ENCODE measurements at places on chromosomes 2 and 18.
A peak's percentile ranks its signal among the peaks of the same experiment; 100 is the strongest.

DNA sequence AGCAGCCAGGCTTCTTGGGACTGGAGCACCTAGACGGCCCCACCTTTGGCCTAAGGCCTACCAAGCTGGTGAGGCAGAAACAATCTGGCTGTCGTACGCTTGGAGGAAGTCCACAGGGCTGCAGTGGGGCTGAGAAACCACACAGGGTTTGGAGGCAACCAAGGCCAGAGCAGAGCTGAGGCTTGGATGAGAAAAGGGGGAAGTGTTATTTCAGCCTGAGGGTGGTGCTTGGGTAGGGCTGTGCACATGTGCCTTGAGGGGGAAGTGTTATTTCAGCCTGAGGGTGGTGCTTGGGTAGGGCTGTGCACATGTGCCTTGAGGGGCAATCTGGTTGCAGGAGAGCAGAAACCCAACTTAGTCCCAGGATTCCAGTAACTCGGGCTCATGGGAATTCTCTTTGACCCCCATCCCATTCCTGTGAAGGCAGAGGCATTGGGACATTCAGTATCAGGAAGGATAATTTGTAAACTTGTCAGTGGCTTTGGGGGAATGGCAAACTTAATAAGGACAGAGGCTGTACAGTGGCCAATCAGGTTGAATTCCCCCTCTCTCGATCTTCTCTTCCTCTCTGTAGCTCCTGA is 971 bp upstream of the FBXO41 start:
- no peak for DNase-seq

DNA sequence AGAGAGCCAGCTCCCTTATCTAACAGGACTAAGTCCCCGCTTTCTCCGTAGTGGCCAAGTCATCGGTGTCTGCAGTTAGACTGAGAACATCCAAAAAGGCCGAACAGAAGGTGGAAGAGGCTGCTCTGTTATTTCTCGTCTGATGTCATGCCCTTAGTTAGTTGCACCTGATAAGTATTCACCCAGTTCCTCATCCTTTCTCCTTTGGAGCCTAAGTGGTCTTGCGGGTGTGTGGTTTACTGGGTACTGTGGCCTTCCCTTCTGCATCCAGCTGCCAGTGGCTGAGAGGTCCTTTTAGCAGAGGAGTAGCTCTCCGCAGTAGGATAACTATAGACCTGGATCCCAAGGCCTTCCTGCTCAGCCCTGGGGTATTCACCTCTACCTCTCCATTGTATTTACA is 211.6 kb downstream of the BCL2 start:
- DNase-seq: no peak

GRCh38 chr2:241844831-241845578 is 13.7 kb downstream of the PDCD1 start:
- DNase-seq: no peak

- DNase-seq: no peak
Observed at GRCh38 chr2:120986898-120987650, 251.4 kb downstream of the GLI2 start.

DNA sequence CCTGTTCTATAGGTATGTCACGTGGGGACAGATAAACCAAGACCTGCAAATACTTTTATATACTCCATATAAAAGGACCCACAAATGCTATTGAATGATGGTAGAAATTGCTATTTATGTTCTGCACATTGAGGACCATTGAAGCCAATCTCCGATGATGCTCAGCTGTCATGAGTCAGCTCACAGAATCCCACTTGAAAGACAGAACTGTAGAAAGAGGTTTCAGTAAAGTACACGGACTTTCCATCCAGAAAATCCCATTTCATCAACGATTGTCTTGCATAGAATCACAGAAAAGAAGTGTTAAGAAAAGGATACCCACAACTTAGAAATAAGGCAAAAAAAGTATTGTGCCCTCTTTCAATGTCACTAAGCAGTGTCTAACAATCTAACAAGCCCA is 169.0 kb upstream of the COPS8 start:
- DNase-seq: no peak

DNA sequence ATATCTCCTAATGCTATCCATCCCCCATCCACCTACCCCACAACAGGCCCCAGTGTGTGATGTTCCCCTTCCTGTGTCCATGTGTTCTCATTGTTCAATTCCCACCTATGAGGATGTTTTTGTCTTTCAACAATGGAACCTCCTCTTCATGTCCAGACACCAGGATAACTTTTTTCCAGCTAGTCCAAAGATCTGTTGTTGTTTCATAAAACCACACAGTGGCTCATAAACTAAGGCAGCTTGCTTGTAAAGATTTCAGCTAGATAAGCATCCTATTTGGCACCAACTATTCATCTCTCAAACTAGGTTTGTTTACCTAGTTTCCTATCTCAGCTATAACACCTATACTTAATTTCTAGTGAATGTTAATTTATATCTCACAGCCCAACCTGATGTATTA is 937.7 kb downstream of the TRIB2 start:
- no peak for DNase-seq

DNA sequence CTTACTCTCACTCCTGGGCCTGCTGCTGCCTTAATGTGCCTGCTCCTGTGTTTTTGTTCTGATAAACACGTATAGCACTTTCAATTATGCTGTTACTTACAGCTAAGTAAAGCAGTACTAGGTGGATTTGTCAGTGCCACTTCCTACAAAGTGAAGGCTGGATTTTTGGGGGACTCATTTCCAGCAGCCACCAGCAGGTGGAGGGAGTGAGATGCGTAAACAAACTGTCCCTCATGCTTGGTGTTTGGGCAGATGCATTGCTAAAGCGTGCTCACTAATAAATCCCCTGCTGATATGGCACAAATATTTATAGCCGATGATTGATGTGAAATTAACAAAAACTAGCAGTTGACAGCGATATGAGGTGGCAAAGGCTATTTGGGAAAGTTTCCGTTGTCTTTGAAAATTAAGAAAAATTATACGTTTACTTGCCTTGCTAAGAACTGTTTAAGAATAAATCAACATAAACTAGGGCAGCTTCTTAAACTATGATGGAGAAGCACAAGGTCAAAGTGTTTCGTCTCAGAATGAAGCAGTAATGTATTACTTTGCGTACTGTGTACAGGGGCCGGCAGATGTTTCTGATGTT is 101.7 kb downstream of the AGAP1 start:
- peak; percentile 25 for DNase-seq

GRCh38 chr2:58098254-58099095 is 51.9 kb downstream of the VRK2 start:
- peak; percentile 39 for DNase-seq

GRCh38 chr2:40434731-40435271 is 17.1 kb downstream of the SLC8A1 start:
- DNase-seq: peak; percentile 94

DNA sequence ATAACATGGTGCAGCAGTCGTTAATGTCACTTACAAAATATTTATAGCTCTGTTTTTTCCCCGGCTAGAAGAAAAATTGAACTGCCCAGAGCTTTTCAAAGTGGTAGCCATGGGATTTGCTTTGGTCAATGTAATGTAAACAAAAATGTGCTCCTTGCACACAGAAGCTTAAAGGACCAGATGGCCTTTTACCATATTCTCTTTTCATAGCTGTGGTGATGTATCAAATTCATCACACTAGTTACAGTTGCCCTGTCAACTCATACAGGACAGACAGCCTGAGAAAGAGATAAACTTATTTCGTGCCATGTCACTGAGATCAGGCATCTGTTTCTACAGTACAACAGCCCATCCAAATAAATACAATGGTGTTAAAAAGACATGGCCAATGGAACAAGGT is 368.1 kb upstream of the CDH19 start:
- DNase-seq: no peak

- no peak for DNase-seq
Observed at GRCh38 chr2:43941359-43941758, 54.4 kb downstream of the LRPPRC start.
